ENCODE measurements at places on chromosomes 7 and 10. TPM values are rescaled to one million over a fixed set of nuclear protein-coding genes. Genes with fewer than 3 reads are reported as not detected.

The OGDHL gene
- polyA plus RNA-seq: not detected

The BTBD16 gene
- not detected for polyA plus RNA-seq

The NUTM2D gene
- 0.19 TPM for polyA plus RNA-seq

The CDHR1 gene
- polyA plus RNA-seq: not detected

The STEAP1B gene
- 3.4 TPM for polyA plus RNA-seq

The HYAL4 gene
- polyA plus RNA-seq: not detected

The HABP2 gene
- not detected for polyA plus RNA-seq

The GPR15LG gene
- not detected for polyA plus RNA-seq

The SCIN gene
- polyA plus RNA-seq: 1.6 TPM

The FOXP2 gene
- not detected for polyA plus RNA-seq

The HTR7 gene
- polyA plus RNA-seq: not detected
